ENCODE measurements at places on chromosomes 3 and 15.
A peak's percentile ranks its signal among the peaks of the same experiment; 100 is the strongest.

DNA sequence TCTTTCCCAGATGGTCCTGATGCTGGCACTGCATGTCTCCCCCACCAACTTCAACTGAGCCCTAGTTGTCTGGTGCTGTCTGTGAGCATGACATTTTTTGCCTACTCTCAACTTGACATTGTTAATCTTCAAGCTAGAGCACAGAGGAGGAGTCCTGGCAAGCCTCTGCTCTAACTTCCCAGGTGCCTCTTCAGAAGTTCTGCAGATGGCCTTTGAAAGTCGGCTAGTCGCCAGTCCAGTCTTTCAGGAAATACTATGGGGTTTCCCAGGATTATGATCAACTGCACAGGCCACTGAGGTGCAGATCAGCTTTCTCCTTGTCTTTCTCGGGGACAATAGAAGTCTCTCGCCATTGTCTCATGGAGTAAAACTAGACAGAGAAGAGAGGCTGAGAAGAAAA is 86.7 kb downstream of the ST8SIA2 start:
- peak; percentile 11 for DNase-seq

DNA sequence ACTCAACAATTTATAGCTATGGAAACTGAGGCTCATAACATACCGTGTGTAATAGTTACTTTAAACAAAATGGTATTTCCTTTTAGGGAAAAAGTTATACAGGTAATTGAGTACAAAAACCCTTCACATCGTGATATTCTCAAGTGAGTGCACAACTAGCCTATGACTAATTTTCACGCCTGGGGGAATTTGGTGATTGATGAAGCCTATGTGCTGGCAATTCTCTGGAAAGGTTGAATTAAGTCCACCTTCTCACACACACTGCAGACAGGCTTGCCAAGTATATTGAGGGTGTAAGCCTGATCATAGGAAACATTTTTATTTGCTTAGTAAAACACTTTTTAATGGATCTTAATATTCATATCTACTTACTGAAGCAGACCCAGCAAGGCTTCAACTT is 41.3 kb upstream of the ROBO2 start:
- no peak for DNase-seq

DNA sequence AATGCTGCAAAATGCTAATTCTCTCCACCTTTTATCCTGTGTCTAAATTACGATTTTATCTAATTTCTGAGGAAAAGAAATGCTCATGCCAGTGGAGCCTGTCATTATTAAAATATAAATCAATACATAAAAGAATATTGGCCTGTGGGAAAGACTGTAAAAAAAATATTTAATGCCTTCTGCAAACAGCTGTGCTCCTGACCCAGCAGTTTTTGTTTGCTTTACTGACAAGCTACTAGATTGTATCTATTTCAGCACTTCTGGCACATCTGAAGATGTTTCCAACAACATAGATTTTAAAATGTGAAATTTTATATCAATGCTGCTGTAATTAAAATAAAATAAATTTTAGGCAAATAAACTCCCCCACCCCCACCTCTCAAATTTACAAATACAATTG is 493.6 kb upstream of the AGTR1 start:
- DNase-seq = no peak

DNA sequence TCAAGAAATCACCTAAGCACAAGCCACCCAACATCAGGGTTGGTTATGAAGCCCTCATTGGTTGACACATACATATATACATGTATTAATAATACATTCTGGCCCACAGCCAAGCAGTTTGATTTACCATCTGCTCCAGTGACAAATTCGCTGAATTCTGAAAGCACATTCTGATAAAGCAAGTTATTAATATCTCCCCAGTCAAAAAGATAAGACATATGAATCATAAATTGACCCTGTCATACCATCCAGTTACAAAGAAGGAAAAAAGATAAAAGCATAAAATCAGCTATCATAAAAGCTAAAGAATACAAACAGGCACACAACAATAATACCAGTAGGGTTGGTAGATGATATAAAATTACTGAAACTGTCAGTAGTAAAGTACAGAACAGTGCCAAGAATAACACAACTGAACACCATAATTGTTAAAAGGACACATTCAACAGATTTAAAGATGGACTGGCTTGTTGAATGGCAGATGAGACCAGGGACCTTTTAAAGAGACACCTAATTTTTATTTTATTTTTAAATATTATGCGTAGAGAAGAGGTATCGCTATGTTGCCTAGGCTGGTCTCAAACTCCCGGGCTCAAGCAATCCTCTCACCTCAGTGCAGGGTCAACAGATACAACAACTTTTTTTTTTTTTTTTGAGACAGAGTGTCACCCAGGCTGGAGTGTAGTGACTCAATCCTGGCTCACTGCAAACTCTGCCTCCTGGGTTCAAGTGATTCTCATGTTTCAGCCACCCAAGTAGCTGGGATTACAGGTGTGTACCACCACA is 7.7 kb downstream of the SNX4 start:
- no peak for DNase-seq

GRCh38 chr15:64893481-64894394 is 18.0 kb upstream of the ANKDD1A start:
- DNase-seq = peak; percentile 93

DNA sequence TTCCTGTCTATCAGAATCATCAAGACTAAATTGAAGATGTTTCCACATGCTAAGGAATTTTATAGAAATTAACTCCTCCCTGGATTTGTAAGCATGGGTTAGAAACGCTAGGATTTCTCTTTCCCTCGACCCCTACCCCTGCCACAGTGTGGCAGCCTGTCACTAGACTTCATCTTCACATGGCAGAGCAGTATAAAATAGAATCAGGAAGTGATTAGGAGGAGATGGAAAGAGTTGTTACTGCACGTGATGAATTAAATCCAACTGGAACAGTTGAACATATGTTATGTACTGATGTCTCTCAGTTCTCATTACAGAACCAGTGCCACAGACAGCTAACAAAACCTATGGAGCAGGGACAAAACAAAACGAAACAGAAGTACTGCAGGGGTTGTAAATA is 130.0 kb upstream of the BNIP2 start:
- DNase-seq = no peak

DNA sequence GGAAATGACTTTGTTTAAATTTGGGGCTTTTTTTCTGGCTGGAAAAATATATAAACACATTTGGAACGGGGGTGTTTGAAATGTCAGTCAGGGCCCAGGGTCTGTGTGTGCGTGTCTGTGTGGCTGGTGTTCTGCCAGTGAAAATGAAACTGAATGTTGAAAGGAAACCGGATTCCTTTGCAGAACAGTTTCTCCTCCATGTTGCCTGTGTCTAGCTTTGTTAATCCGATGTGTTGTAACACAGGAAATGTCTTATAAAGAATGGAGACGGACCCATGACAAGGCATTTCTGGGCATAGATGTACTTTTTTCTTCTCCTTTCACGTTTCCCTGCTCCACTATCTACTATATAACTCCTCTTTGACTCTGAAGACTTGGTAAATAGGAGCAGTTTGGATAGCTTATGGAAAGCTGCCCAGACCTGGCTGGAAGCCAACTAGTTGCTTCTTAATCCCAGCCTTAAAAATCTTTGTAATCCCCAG is 2.8 kb downstream of the SQOR start:
- DNase-seq = no peak

- DNase-seq = no peak
These were observed 40.5 kb upstream of the CDV3 start for GRCh38 chr3:133532951-133533350.

GRCh38 chr15:96326328-96327154 is 4.0 kb upstream of the NR2F2 start:
- no peak for DNase-seq

- peak; percentile 5 for DNase-seq
These were observed 57.7 kb downstream of the PXYLP1 start for GRCh38 chr3:141289228-141289772.

DNA sequence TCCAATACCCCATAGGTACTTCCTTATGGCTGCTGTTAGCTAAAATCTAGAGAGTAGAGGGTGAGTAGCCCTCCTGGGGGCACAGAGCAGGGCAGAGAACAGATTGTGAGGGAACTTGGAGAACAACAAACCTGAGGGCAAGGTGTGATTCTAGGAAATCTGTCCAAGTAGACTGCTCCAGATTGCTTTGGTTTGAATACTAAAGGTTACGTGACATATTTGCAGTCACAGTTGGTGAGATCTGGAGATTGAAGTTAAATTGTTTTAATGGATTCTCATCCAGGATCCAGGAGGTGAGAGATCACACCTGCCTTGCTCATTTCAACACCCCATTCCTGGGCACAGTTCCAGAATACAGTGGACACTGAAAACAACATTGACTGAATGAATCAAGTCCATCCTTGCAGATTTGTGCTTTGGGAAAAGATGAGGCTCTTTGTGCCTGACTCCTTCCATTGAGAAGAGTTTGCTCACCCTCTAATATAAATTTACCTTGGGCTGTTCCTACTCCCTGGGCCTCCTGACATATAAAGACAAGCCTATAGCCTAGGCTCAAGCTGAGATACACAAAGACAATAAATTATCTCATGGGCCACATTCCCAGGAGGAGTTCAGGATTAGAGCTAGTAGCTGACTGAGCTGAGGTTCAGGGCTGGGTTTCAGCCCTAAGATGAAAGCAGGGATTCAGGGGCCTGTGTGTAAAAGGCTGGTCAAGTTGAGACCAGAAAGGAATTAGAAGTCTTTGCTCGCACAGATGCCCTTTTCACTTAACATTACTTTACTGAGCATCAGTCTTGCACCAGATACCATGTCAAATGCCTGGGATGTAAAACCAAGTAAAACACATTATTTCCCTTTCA is 400.9 kb upstream of the MCTP2 start:
- no peak for DNase-seq

DNA sequence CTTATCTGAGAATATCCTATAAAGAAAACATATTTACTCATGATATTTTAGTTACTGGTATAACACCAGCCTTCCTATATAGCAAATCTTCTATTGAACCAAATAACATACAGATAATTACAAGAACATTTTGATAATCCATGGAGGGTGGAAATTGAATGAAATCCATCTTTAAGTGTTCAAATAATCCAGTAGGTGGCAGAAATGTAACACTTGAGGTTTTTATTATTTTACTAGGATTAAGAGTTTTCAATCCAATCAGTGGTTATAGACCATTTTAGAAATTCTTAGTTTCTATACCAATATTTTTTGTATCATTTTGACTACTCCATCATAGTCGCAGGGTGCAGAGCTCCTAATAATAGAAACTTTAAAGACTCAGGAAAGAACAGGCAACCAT is 101.9 kb upstream of the KCNH8 start:
- no peak for DNase-seq

DNA sequence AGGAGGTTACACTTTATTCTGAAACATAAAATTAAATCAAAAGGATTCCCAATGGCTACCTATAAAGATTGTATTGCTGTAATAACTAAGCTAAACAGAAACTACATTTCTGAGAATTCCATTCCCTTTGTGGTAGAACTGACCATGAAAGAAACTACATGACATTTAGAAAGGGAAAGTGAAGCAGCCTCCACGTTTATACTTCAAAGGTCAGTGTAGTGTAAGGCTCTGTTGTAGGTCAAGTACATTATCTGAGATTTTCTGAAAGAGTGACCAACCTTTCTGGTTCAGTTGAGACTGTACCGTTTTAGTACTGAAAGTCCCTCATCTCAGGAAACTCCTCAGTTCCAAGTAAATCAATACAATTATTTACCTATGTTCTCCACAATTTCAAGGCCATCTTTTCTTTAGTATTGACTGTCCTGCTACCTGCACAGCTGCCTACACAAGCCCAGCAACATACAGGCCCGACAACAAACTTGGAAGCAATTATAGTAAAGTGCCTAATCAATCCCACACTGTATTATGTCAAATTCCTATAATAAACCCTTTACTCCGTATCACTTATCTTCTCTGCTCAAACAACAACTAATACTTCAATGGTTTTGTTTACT is 343.0 kb downstream of the PLOD2 start:
- DNase-seq = no peak

- DNase-seq = peak; percentile 96
These were observed 41.5 kb downstream of the CP start for GRCh38 chr3:149180057-149180573.

DNA sequence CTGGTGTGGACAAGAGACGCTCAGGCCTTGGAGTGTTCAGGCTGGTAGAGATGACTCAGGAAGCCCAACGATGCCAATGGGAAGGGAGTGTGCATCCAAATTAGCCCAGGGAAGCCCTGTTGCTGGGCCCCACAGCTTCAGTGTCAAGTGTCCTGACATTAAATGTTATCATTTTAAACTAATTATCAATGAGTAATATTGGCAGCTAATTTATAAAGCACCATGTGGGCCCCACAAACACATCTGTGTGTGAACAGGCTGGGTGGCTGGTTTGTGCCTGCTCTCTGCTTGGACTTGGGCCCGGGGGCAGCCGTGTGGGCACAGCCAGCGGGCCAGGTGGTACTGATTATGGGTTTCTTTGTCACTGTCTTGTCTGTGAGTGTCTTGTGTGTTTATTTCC is 15.0 kb downstream of the FBLN2 start:
- no peak for DNase-seq

DNA sequence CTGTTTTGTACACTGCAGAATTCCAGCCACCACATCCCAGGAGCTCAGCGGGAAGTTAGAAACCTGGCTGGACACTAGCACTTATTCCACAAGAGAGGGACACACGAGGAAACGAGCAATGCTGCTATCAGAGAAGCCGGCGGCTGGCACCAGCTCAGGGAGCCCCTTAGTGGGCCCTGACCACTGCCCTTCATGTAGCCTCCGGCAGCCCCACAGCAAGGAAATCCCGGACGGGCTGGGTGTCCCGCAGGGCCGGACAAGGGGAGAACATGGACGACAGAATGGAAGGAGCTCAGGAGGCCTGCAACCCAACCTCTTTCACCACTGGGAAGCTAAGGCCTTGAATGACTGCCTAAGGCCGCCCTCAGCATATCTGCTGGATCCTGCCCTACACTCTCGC is 32.5 kb downstream of the RBPMS2 start:
- no peak for DNase-seq

DNA sequence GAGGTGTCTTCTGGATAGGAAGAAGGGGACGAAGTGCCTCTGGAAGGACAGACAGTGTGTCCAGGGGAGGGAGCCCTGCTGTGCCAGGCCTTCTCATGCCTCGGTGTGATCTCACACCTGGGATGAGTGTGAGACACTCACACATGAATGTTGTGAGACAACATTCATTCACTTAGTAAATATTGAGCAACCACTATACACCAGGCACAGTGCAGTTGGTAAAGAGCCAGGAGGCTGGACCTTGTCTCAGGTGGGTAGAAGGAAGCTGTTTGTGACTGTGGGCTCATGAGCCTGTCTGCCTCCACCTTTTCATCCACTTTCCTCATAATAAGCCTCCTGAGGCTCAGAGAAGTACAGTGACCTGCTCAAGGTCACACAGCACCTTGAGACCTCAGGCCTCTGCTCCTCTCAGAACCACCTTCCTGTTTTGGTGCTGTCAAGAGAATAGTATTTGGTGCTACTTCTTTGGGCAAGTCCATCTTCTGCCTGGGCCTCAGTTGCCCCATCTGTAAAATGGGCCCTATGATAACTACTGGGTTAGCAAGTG is 20.9 kb downstream of the SLC6A6 start:
- no peak for DNase-seq
